ENCODE measurements at places on chromosomes 3 and 15. TPM values are rescaled to one million over a fixed set of nuclear protein-coding genes. Genes with fewer than 3 reads are reported as not detected.

CYP1A2 gene
- not detected for polyA plus RNA-seq

DNASE1L3 gene
- polyA plus RNA-seq: 7.5 TPM

CADM2 gene
- 0.12 TPM for polyA plus RNA-seq

ZNF717 gene
- 3.1 TPM for polyA plus RNA-seq

TMCO5A gene
- not detected for polyA plus RNA-seq

LDHAL6B gene
- not detected for polyA plus RNA-seq

SERINC4 gene
- polyA plus RNA-seq: 0.24 TPM

MAP6D1 gene
- 1.2 TPM for polyA plus RNA-seq

SERPINI2 gene
- polyA plus RNA-seq: 0.71 TPM

PAQR9 gene
- polyA plus RNA-seq: not detected

SHC4 gene
- polyA plus RNA-seq: 0.08 TPM

IL17RB gene
- 0.42 TPM for polyA plus RNA-seq

GAP43 gene
- polyA plus RNA-seq: 0.08 TPM

TP53BP1 gene
- 7.8 TPM for polyA plus RNA-seq

AMT gene
- 3.4 TPM for polyA plus RNA-seq

MORC1 gene
- not detected for polyA plus RNA-seq

SRGAP3 gene
- polyA plus RNA-seq: 3.3 TPM

SATB1 gene
- 6.2 TPM for polyA plus RNA-seq

NDN gene
- polyA plus RNA-seq: 15.8 TPM

AP3B2 gene
- polyA plus RNA-seq: 1.1 TPM

CYP11A1 gene
- polyA plus RNA-seq: 2.3 TPM

SLC2A2 gene
- not detected for polyA plus RNA-seq

GOLGA8J gene
- not detected for polyA plus RNA-seq

RBM6 gene
- 36.5 TPM for polyA plus RNA-seq

COLQ gene
- 0.65 TPM for polyA plus RNA-seq

TMPRSS7 gene
- 0.01 TPM for polyA plus RNA-seq

DISP2 gene
- 0.33 TPM for polyA plus RNA-seq

DPH6 gene
- polyA plus RNA-seq: 6.8 TPM

POLQ gene
- polyA plus RNA-seq: 2.1 TPM

POLR2M gene
- 67.9 TPM for polyA plus RNA-seq

CFAP100 gene
- polyA plus RNA-seq: not detected

FOXL2 gene
- 0.04 TPM for polyA plus RNA-seq

TM4SF18 gene
- polyA plus RNA-seq: 0.53 TPM

GPR156 gene
- 0.10 TPM for polyA plus RNA-seq

SLTM gene
- 62.7 TPM for polyA plus RNA-seq

ZNF660 gene
- polyA plus RNA-seq: 0.31 TPM

OCA2 gene
- polyA plus RNA-seq: 1.1 TPM

SCAANT1 gene
- polyA plus RNA-seq: not detected

MUSTN1 gene
- 13.1 TPM for polyA plus RNA-seq

BLM gene
- 2.3 TPM for polyA plus RNA-seq

ADCY5 gene
- 4.4 TPM for polyA plus RNA-seq

RTP3 gene
- polyA plus RNA-seq: not detected

RGMA gene
- polyA plus RNA-seq: 27.7 TPM

COL6A6 gene
- 0.04 TPM for polyA plus RNA-seq

MCF2L2 gene
- 0.21 TPM for polyA plus RNA-seq

ZNF35 gene
- polyA plus RNA-seq: 2.8 TPM

KCNMB2 gene
- polyA plus RNA-seq: 0.08 TPM

BOC gene
- polyA plus RNA-seq: 26.6 TPM

XRN1 gene
- 4.9 TPM for polyA plus RNA-seq

TFRC gene
- polyA plus RNA-seq: 32.5 TPM

RLBP1 gene
- not detected for polyA plus RNA-seq

LYZL4 gene
- not detected for polyA plus RNA-seq

EXD1 gene
- polyA plus RNA-seq: not detected

All from esophagus (tissue), 2 donors.